Inflammatory macrophage treated with lipopolysaccharide for 1 hour (primary cell): ENCODE measurements at places on chromosomes 4 and X.

- peak; percentile 4 for DNase-seq
These were observed 243.8 kb downstream of the PPP3CA start for GRCh38 chr4:101103381-101104142.

- no peak for DNase-seq
These were observed 54.9 kb downstream of the PGRMC2 start for GRCh38 chr4:128232719-128233118.

DNA sequence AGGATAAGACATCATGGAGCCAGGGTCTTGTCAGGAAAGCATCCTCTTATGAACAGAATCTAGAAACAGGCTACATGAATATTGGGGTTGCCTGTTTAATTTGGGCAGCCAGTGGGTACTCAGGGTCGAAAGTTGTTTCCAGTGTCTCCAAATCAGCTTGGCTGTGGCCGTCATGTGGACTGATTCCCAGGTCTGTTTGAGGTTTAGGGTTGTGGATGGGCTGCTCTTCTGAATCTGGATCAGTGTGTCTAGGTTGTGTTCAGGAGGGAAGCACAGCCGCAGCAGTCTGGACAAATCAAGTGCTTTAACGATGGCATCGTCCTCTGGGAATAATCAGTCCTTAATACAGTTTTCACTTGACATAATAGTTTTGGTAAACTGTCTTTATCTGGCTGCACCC lies 94.3 kb downstream of the GATB start:
- no peak for DNase-seq

DNA sequence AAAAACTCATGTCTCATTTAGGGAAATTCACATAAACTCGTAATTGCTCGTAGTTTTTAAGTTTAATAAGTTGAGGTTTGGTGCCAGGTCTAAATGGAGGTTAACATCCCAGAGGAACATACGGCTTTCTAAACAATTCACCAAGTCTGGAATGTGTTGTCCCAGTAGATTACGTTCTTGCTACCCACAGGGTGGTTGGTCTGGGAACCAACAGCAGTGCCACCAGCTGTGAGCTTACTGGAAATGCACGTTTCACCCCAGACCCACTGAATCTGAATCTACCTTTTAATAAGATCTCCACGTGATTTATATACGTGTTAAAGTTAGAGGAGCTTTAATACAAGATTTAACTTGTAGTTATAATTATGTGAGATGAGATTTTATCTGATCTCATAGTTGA lies 134.3 kb downstream of the BMPR1B start:
- no peak for DNase-seq

GRCh38 chr4:109511414-109511813 lies 48.6 kb upstream of the MCUB start:
- DNase-seq, result no peak
